ENCODE measurements at places on chromosomes 5 and 9.

DNA sequence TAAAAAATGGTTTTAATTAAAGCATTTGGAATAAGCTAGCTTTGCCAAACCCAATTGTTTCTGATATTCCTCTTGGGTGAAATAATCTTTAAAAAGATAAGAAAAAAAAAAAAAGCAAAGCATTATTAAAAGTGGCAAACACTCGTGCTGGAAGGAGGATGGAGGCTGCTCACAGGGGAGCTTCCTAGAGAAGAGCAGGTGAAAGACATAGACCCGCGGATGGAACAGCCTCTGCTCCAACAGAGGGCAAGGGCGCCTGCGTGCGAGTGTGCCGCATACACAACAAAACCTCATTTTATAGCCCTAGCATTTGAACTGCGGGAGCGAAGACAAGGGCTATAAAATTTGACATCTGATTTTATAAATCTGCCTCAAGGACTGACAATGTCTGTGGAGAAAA is 33.4 kb upstream of the SLC25A51 start:
- DNase-seq: no peak

GRCh38 chr5:181133610-181134231 is 2.8 kb upstream of the OR2V1 start:
- DNase-seq: peak; percentile 87

GRCh38 chr5:72121780-72122445 is 14.6 kb downstream of the MAP1B start:
- DNase-seq: no peak

DNA sequence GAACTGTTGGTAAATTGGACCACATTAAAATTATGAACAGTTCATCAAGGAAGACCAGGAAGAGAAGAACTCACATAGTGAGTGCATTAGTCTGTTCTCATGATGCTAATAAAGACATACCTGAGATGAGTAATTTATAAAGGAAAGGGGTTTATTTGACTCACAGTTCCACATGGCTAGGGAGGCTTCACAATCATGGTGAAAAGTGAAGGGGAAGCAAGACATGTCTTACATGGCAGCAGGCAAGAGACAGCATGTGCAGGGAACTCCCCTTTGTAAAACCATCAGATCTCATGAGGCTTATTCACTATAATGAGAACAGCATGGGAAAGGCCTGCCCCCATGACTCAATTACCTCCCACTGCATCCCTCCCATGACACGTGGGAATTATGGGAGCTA is 135.9 kb upstream of the MAN2A1 start:
- no peak for DNase-seq

DNA sequence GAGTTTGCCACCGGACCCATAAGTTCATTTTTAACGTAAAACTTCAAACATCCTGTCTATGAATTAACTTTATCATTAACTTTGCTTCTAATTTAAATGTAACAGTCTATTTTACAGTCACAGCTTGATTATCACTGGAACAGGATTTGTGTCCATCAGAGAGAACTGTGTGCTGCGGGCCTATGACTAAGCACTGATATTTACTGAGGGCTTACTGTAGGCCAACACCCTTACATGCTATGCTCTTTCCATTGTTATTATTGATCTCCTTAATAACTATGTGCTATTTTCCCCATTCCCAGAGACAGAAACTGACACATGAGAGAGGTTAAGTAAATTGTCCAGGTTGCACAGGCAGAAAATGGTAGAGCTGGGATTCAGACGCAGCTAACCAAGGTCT is 24.0 kb upstream of the GPR151 start:
- DNase-seq: no peak

- no peak for DNase-seq
These were observed 25.9 kb downstream of the MTRR start for GRCh38 chr5:7894860-7895259.

DNA sequence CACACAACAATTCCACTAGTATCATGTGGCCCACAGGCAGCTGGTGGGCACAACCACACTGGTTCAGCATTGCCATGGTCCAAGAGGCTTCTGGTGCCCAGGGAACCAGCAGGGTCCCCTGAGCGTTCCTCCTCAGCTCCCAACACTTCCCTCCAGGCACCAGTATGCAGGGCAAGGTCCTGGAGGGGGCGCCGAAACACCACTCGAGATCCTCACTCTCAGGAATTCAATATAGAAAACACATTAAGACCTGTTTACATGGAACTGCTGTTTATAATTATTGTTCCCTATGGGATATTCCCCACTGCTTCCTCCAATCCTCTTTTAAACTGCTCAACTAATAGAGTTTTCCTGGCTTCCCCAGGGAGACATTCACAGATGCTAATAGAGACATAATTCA is 91.9 kb upstream of the GABRP start:
- DNase-seq: no peak

DNA sequence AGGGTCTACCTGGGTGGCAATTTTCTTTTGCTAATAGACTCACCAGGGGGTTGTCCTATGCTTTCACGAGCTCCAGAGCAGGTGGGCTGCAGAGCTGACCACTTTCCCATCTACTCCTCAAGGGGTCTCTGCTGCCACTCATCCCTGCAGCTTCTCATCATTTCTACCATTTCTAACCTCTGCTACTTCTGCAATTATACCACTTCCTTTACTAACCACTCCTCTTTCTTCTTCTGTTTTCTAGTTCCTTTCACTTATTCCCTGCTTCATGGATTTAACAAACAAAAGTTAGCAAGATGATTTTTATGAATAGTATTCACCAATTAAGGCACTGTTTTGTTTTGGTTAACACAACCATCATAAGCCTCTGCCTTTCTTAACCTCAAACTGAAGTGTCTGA is 34.5 kb upstream of the NIPBL start:
- no peak for DNase-seq

- DNase-seq: no peak
These were observed 426.6 kb upstream of the WWC1 start for GRCh38 chr5:167864801-167865200.

DNA sequence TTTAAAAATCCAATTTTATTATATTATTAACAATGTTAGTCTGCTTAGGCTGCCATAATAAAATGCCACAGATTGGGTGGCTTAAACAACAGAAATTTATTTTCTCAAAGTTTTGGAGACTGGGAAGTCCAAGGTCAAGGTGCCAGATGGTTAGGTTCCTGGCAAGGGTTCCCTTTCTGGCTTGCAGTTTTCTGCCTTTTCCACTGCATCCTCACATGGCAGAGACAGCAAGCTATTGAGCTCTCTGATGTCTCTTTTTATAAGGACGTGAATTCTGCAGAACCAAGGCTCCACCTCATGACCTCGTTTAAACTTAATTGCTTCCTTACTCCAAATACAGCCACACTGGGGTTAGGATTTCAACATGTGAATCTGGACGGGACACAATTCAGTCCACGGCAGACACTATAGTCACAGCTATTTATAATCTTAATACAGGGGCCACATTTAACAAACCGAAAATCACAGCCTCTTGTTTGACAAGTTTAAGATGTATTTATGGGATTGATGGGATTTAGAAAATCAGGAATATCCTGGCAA is 174.9 kb upstream of the PUM3 start:
- no peak for DNase-seq

- no peak for DNase-seq
These were observed 17.0 kb upstream of the MSMP start for GRCh38 chr9:35771075-35771433.

DNA sequence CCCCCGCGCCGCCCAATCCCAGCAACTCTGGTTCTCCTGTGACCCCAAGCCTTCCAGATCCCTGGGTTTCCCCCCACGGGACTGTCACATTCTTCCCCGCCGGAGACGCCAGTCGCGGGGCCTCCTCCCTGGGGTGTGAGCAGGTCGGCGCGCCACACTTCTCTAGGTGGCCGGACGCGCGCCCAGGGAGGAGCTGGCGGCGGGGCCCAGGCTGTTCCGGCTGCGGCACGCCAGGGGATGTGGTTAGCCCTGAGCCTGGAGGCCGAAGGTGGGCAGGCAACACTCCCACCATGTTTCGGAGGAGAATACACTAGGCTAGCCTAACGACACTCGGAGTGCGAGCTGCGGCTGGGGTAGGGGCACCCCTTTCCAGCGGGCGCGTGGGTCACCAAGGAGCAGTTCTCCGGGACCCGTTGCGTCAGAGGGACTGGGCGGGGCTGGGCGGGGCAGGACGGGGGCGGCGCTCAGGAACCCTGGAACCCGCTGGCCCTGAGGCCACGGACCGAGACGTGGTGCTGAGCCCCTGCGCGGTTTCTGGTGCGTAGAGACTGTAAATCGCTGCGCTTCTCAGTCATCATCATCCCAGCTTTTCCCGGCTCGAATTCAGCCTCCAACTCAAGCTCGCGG is at the start of gene SLC27A6:
Gene SLC27A6, plus strand, starts transcription at position 478 of the 627 bp plus-strand sequence. CDS start 650 bp downstream, outside the sequence.
- DNase-seq: no peak

DNA sequence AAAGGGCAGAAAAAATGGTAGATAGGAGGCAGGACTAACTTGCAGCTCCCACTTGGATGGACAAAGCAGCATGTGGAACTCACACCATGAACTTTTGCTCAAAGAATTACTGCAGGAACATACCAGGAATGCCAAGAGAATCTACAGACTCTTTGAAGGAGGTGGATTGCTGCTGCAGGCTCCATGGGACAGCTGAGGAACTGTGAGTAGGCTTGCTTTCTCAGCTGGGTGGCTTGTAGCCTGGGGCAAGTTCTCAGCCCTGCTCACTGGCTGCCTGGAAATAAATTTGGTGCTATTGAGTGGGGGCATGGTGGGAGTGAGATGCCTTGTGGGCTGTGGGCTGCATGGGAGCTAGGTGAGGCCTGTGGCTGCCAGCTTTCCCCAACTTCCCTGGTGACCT is 574.5 kb downstream of the PRELID2 start:
- no peak for DNase-seq

DNA sequence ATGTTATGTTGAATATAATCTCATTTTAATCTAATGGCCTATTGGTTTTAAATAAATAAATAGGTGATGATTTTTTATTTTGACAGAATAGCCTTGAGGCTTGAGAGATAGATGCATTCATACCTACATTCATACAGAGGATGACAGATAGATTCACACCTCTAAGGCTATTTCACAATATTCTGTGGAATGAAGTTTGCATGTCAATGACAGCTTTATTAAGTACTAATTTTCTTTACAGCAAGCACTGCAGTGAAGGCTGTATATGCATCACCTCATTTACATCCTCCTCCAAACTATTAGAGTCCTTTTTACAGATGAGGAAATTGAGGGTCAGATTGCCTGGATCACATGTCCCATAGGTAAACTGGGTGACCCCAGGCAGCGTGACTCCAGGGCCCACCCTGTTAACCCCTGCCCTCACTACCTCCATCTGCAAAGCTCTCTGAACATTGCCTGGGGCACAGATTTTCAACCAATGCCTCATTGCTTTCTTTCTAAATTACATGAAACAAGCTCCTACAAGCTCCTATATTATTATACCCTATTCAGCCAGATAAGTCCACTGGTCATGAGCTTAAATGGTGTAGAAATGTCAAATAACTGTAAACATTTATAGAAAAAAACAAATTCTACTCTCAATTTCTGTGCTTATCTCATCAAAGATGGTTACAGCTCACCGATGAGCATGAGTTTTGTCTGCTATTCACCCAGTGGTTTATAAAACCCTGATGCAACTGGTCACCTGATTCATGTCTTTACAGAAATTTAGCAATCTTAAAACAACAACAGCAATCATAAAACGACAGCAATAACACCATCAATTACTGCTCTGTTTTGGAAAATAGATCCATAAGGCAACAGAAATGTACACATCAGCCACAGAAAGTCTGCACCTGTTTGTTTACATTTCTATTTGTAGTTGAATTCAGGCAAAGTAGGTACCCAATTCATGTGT is 338.0 kb downstream of the NSG2 start:
- no peak for DNase-seq

DNA sequence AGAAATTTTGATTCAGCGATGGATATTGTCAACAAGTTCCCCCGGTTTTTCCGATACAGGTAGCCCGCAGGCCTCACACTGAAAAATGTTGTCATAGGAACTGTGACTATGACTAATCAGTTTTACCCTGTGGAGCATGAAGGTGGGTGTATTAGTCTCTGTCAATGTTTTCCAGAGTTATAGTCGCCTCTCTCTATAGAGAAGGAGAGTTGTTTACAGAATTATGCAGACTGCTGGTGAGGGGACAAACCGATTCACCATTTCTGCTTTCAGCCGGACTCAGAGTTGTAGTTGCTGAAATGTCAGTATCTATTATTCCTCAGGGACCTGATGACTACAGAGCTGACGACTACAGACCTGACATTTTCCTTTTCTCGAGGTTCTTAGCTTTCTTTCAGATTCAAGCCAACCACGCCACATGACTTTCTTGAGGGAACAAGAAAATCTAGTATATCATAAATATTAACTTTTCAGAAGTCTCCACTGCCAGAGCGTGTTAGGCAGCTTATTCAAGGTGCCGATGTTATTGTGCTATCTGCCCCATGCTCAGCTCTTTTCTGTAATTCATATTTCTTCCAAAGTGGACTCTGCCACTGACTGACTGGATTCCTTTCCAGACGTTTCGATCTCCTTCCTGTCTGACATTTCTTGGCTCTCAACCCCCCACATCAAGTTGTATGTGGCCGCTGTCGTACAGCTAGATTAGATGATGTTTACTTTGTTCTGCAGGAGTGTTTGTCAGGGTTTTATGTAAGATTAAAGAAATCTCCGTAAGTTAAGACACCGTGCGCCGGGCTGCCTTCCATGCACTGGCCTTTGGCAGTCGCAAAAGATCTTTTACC is 178.1 kb downstream of the FGF1 start:
- peak; percentile 33 for DNase-seq

DNA sequence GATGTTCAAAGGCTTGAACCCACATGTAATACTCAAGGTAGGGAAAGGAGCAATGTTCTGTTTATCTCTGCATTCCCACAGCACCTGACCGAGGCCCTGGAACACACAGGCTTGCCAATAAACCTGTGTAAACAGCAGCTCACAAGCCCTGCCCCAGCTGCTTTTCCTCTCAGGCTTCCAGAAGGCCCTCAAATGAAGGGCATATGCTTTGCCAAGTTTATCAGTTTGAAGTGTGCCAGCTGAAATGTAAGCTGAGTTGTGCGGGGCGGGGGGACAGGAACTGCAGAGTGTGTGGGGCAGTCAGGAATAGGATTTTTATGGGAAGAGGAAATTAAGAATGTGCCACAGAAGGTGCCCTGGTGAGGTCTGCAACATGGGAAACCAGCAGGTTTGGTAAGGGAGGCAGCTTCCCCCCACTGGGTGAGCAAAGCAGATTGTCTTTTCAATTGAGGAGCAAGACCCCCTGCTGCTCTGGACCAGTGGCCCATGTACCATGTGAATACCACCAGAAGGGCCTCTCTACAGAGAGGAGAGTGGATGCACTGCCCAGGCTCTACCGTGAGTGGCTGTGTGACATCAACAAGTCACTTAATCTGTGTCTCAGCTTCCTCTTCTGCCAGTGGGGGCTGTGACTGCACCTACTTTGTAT is 194.8 kb downstream of the SPOCK1 start:
- no peak for DNase-seq

DNA sequence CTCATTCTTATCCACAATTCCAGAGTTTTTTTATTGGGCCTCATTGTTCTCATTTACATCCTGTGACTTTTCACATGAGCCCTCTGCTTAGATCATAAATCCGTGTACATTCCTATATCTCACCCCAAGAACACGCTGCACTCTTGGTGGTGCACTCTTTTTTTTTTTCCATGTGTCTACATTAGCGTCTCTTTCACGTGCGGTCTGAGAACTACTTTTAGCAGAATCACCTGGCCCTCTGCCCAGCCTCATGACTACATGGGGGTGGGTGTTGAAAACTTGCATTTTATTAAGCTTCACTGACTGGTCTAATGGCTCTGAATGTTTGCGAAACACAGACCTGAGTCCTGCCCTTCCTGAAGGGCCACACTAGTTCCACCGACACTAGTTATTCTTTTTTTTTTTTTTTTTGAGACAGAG is 18.6 kb downstream of the C9orf57 start:
- peak; percentile 54 for DNase-seq

- peak; percentile 80 for DNase-seq
These were observed 1.7 kb upstream of the SLIT3 start for GRCh38 chr5:169302491-169303118.

- peak; percentile 89 for DNase-seq
These were observed at the start of gene UNC13B for GRCh38 chr9:35161713-35162604. UNC13B (plus strand) TSS chr9:35162009; CDS start chr9:35162284, 275 bp downstream.
